ENCODE measurements at places on chromosomes 11 and 22.

DNA sequence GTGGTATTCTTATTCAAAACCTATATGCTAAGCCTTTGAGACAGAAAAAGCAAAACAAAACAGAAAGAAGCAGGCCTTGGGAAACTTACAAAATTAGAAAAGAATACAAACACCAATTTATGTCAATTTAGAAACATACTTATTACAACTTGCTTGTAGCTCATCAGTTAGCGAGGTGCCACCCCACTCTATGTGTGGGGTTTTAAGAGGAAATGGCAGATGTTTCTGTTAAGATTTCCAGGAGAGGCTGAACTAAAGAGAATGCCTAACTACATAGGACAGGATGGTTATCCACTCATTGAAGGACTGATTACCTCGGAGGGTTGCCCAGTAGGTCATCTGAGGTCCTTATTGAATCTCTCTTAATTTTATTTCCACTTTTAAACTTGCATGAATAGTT, 302.0 kb downstream of the ETS1 start:
- no peak for DNase-seq

DNA sequence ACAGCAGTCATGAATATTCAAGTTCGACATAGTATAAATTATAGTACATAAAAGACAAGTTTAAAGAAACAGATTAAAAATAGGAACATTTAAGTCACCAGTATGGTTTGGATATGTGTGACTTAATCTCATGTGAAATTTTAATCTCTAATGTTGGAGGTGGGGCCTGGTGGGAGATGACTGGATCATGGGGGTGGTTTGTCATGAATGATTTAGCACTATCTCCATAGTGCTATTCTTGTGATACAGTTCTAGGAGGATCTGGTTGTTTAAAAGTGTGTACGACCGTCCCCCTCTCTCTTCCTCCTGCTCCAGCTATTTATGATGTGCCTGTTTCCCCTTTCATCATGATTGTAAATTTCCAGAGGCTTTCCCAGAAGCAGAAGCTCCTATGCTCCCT, 3.3 kb downstream of the KDM4E start:
- DNase-seq = no peak

GRCh38 chr11:76984743-76985142, 49.5 kb upstream of the B3GNT6 start:
- DNase-seq = no peak

DNA sequence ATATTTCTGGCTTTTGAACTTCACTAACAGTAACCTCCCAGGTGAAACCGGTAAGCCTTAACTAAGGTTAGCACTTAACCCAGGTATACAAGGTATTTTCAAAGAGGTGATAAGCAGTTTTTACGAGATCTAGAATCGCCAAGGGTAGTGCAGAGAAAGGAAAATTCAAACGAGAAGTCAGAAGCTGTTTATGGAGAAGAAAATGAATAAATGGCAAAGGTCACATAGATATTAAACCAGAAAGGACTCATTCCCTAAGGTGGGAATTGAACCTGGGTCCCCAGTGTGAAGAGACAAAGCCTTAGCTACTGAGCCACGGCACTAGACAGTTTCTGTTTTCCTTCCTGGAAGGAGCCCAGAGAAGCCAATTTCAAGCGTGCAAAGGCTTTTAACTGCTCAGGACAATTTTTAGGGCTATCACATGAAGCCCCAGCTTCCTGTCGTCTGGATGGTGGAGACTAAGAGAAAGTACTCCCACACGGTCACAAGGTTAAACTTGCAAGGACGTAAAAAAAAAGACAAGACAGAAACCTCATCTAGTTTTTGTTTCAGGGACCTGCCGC, 5.7 kb upstream of the C1QTNF6 start:
- DNase-seq = peak; percentile 58

All from activated CD4-positive, alpha-beta T cell treated with anti-CD3 and anti-CD28 coated beads, Interleukin-2, amount 50 U/mL, for 48 hours (primary cell).